Activated CD4-positive, alpha-beta T cell treated with anti-CD3 and anti-CD28 coated beads, Interleukin-2, amount 10 ng/mL, durations not matched to agents 24 days and 14 days (primary cell): ENCODE measurements at places on chromosomes 6 and 20. TPM values are rescaled to one million over a fixed set of nuclear protein-coding genes. Genes with fewer than 3 reads are reported as not detected.

Gene GPX5
- not detected in 2 replicates for total RNA-seq

Gene C4B
- 2.9 and 3.7 TPM in 2 replicates for total RNA-seq

Gene BEND6
- total RNA-seq: not detected in 2 replicates

Gene GGTLC1
- not detected in 2 replicates for total RNA-seq

Gene FOXQ1
- not detected in 2 replicates for total RNA-seq

Gene ACTL10
- total RNA-seq: 3.7 TPM in 2 replicates

Gene SOX12
- 11.0 and 11.2 TPM in 2 replicates for total RNA-seq

Gene PSMB8
- total RNA-seq: 342 and 353 TPM in 2 replicates

Gene MMP24
- 0.05 TPM in 1 of 2 replicates, not detected in the other for total RNA-seq

- DNase-seq: no peak
These were observed 69.6 kb downstream of the JAG1 start for GRCh38 chr20:10603971-10604864.

- DNase-seq: peak; percentile 92
These were observed 55.0 kb downstream of the TRIM38 start for GRCh38 chr6:26017632-26017966.

DNA sequence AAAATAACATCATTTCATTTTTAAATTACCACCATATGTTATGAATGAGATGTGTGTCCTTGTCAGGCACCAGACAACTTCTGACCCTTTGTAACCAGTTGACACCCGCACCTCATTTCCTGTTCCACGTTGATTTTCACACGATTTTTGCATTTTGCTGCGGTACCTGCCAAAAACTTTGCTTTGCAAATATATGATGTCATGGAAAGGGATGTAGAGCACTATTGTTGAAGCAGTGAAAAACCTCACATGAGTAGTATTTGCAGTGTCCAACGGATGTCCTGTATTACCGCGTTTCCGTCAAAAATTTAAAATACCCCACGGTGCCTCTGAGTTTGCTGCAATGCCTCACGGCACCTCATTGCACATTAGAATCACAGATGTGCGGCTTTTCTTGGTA, 115.6 kb downstream of the MTHFD1L start:
- no peak for DNase-seq

- no peak for DNase-seq
These were observed 62.2 kb downstream of the ARFGEF2 start for GRCh38 chr20:48983423-48984400.

DNA sequence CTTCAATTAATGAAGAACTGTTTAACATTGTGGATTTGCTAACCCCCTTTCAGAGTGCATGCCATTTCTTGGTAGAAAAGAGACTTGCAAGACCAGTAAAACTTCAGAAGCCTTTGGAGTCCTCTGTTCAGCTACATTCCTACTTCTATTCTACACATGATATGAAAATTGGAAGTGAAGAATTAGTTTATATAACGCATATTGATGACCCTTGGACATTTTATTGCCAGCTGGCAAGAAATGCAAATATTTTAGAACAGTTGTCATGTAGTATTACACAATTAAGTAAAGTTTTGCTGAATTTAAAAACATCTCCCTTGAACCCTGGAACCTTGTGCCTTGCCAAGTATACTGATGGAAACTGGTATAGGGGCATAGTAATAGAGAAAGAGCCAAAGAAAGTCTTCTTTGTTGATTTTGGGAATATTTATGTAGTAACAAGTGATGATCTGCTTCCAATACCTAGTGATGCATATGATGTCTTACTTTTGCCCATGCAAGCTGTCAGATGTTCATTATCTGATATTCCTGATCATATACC, 3.3 kb downstream of the TDRD6 start:
- no peak for DNase-seq

DNA sequence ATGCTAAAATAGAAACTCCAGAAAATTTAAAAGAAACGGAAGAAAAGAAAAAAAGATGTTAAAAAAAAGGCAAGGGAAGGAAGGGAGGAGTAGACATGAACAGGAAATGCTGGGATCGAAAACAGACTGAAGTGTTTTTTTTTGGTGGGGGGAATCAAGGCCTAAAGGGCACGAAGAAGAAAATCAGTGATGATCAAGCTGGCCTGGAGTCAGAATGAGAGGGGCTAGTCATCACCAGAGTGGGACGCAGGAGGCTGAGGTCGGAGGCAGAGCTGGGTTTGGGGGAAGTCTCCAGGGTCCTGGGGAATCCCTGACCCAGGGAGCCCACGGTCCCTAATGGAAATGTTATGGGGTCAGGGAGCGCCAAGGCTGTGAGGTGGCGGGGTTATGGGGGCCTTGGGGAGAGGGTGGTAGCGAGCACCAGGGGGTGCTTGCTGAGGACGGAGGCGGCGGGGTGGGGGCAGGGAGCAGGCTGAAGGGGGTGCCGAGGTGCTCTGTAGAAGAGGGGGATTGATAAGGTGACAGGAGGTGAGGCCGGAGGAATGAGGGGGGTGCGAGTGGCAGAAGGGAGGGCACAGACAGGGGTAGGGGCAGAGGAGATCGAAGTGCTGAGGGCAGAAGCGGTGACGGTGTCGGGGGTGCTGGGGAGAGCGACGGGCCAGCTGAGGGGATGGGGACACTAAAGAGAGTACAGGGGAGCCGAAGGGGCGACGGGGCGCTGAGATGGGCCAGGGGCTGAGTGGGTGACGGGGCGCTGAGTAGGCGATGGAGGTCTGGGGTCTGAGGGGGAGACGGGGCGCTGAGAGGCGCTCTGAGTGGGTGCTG, 684 bp downstream of the ZNFX1 start:
- DNase-seq: peak; percentile 79

DNA sequence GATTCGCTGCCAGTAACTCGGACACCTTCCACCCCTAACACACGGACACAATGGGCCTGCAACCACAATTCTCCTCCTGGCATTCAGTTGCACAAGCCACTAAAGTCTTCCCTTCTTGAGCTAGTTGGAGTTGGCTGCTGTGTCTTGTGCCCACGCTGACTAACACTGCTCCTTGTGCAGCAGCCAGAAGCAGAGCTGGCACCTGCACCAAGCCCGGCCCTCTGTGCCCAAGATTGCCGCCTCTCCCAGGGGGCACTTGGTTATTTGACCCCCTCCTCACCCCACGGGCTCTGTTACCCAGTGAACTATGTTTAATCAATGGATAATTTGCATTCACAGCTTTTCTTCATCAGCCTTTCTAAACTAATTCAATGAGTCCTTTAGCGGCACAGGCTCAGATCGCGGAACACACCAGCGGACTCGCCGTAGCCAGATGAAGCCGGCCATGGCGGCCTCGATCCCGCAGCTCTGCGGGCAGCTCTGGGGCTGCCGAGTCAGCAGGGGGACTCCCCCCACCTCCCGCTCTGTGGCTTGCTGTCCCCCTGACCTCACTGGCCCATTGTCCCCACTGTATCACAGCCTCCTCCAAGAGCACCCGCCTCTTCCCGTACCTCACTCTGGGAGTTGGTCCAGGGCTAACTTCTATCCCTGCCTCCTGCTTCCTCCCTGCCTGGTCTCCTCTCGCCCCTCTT, 94.8 kb upstream of the AFDN start:
- DNase-seq: no peak

DNA sequence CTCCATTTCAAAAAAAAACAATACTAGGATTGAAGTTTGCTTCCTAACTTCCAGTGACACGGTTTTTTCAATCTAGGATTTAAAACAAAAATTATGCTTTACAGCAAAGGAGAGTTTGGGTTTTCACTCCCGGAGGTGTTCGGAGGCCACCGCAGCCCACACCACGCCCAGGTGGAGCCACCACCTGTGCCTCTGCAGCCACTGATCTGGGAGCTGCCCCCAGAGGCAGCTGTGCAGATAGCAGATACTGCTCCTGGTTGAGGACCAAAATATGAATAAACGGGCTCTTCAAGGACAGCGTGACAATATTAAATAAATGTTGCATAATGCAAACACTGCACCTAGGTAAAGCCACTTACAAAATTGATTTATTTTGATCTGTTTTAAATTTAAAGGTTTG, 30.2 kb downstream of the DLL1 start:
- no peak for DNase-seq

DNA sequence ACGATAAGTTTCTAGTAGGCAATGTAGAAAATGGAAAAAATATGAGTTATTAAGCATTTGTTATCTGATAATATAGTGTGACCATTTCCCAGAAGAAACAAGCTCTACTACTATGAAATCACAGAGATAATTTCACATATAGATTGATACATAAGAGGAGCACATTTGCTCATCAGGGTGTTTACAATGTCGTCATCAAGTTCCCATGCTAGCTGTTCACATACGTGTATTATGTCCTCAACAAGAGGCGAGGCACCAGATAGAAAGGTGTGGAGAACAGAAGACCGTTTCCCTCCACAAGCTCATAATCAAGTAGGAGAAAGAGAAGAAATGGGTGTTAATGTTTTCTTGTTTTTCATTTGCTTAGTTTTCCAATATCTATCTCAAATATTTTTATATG, 326.1 kb upstream of the ARID1B start:
- DNase-seq: no peak

- peak; percentile 56 for DNase-seq
These were observed 11.9 kb upstream of the NPBWR2 start for GRCh38 chr20:64119301-64119680.

GRCh38 chr6:26031595-26032339, 55.5 kb upstream of the HFE start:
- peak; percentile 97 for DNase-seq

DNA sequence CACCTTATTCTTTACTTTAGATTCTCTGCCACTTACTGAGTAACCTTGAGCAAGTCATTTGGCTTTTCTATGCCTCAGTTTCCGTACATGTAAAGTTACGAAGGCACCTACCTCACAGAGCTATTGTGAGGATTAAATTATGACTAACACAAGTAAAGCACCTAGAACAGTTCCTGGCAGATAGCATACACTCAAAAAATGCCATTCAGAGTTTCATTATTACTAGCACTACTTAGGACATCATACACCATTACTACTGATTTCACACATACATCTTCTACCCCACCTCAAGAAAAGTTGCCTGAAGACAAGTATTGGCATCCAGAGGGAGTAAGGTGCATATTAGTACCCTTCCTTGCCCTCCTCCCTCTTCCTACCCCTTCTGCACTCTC, 107.8 kb downstream of the OGFRL1 start:
- no peak for DNase-seq

- no peak for DNase-seq
These were observed 309.7 kb upstream of the AGPAT4 start for GRCh38 chr6:161583584-161583983.

- no peak for DNase-seq
These were observed 1.2 kb downstream of the TRAF3IP2 start for GRCh38 chr6:111604259-111605099.

DNA sequence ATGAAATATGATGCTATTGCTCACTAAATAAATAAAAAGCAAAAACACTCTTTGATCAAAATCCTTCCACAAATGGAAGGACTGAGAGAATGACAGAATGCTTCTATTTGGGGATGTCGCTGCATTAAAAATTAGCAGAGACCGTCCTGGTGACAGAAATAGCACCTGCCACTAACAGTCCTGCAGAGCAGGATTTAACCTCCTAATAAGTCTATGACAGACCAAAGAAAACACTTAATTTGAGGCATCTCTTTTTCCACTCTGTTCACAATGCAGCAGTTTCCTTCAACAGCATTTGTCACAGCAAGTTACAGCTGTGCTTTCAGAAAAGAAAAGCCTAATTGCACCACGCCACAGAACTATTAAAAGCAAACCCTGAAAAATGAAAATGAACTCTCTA, 140.6 kb upstream of the BEND6 start:
- DNase-seq: no peak

DNA sequence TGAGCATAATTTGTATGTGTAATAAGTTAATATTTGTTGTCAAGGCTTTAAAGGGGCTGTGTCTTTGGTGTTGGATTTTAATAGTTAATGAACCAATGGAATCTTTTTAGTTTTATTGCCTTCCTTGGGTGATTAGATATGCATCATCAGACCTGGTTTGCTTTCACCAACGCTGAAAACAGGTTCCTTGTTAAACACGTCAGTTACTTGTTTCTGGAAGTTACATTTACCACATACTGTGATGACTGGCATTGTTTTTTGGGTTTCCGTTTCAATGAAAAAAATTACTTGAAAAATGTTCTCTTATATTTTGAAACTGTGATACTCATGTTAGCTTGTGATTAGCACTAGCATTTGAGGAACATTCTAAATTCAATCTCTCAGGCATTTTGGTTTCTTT, 58.6 kb upstream of the RNF144B start:
- no peak for DNase-seq

- DNase-seq: peak; percentile 95
These were observed 119.1 kb downstream of the DHX35 start for GRCh38 chr20:39081255-39081654.
